ENCODE measurements at places on chromosomes 5 and 9.

DNA sequence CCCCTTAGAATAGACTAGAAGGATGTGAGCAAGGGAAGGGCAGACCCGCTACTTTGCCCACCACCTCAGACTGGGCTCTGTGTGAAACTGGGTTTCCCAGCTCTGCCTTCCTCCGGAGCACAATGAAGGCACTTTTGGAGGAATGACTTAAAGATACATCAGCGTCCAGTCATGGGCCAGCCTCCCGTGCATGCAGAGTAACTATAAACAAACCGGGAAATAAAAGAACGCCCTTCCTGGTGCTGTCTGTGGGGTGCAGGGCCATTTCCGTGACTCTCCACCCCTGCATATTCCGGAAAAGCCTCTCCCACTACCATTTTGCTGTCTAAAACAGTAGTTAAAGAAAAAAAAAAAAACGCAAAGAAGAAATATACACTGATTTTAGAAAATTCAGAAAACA, 165.9 kb upstream of the IRX4 start:
- DNase-seq, result no peak

- no peak for DNase-seq
Observed at GRCh38 chr9:21690561-21690960, 111.9 kb upstream of the MTAP start.

GRCh38 chr5:75711151-75711550, 6.1 kb downstream of the POC5 start:
- no peak for DNase-seq

DNA sequence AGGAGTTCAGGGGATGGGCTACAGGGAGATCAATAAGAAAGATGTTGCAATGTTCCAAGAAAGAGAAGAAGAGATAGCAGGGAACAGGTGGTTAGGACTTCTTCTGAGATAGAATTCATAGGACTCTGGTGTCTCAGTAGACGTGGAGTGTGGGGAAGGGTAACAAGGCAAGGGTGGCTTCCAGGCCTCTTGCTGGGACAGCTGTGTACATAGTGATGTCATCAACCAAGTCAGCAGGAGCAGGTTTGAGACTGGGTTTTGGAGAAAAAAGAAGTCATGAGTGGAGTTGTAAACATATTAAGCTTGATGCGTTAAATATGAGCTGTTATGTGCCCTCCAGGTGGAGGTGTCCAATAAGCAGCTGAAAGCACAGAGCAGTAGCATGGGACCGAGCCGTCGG, 211.8 kb upstream of the RASEF start:
- no peak for DNase-seq

GRCh38 chr5:135487037-135487395, 34.9 kb upstream of the TIFAB start:
- no peak for DNase-seq

- DNase-seq, result no peak
Observed at GRCh38 chr5:88860501-88860900, 22.5 kb downstream of the MEF2C start.

GRCh38 chr9:86747711-86748110, 199.6 kb downstream of the GAS1 start:
- no peak for DNase-seq
